ENCODE measurements at places on chromosomes 3 and 15.

DNA sequence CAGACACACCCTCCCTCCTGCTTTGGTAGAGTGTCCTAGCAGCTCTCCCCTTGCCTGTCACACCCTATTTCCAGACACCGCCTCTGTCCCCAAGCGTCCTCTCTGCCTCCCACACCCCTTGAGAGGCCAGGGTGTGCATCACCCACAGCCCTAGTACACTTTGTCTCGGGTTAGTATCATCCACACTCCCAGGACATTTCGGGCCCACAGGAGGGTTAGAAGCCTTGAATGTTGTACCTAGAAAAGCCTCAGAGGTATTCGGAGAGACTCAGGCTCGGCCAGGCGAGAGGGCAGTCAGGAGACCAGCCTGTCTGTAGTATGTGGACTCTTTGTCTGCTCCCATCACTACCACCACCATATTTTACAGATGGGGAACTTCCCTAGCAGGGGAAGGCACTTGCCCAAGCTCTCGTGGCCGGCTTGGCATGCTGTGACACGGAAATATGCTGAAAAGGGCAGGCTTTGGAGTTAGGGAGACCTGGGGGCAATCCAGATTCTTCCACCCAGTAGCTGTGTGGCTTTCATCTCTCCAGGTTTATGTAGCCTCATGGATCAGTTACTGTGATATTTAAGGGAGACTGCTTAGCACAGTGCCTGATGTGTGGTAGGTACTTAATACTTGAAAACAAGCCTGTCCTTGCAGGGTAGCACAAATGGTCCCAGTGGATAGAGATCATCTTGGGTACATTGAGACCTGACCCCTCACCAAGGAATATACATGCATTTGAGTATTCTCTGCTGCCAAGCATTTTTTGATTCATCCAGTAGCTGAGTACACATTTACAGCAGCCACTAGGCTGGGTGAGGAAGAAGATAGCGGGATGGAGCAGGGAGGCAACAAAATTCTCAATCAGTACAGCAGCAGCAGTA lies 1.4 kb downstream of the TMEM43 start:
- no peak for DNase-seq

- DNase-seq, result no peak
These were observed 93.0 kb upstream of the LYSMD4 start for GRCh38 chr15:99826157-99826780.

DNA sequence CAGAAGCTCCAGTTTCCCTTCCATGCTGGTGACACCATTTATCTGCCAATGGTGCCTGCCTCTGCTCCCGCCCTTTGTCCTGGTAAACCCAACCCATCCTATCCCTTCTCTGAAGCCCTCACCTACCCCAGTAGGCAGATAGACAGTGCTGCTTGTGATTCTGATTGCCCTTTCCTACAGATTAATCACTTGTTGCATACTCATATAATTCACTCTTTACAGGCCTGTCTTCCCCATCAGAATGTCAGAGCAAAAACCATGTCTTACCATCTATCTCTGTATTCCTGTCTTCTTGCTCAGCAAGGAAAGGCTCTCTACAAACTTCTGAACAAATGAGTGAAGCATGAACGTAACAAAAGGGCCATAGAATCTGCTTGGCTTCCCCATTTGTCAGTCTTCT lies 47.9 kb downstream of the MRPS25 start:
- no peak for DNase-seq

- DNase-seq, result no peak
These were observed 62.7 kb downstream of the EOMES start for GRCh38 chr3:27659279-27660021.

DNA sequence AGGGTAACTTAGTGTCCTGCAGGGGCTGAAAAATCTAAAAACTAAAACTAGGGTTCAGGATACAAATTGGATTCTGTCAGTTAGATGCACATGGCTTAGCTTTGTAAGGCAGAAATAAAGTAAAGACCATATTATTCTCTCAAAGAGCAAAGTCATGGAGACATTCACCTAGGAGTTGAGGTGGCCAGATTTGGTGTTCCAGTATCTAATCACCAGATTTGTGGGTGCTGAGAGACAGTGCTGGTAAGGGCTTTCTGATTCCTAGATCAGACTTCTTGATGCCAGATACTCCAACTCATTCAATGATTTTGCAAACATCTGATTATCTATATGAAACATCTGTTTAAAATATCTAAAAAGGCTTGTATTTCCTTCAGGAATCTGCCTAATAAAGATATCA lies 28.3 kb upstream of the TBC1D5 start:
- DNase-seq, result no peak

GRCh38 chr3:188496390-188496789 lies 342.4 kb downstream of the LPP start:
- DNase-seq, result no peak

DNA sequence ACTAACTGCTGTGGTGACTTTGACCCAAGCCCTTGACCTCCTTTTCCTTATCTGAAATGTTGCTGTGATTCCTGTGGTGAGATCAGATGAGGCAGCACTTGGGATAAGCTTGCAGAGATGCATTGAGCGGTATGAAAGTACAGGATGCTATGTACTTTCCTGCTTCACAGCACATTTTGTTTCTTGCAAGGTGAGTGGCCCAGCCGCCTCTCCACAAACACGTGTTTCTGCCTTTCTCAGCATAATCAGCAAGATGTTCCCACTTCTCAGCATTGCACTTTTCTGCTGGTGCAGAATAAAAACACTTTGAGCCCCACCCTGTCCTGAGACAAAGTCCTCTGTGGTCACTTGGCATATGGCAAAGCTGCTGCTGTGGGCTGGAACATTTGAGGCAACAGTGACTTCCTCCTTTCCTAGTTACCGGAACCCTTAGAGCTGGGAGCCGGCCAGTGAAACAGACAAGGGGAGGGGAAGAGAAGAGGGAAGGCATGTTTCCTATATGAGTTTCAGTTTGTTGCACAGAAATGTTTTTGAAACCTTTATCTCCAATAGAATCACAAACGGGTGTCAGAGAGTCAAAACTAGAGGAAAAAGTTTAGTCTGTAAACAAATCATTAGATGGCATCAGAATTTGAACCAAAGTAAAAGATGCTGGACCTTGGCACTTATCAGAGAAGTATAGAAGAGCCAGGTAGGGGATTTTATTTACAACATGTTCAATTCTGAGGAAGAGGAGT lies 5.0 kb downstream of the NUDT16 start:
- no peak for DNase-seq

DNA sequence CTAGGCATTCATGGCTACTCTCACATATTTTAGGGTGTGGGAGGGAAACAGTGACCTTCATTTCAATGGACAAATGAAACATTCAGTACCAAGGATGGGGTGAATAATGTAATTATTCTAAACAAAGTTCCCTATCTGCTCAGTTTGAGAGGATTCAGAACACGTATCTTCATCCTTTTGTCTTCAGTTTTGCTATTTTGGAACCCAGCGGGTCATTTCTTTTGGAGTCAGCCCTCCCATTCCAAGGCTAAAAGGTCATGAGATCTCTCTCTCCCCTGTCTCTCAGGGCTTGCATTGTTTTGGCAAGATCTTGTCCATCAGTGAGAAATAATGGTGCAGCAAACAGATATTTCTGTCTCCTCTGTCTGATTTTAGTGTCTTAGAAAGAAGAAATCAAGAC lies 16.3 kb upstream of the GATM start:
- DNase-seq, result no peak

DNA sequence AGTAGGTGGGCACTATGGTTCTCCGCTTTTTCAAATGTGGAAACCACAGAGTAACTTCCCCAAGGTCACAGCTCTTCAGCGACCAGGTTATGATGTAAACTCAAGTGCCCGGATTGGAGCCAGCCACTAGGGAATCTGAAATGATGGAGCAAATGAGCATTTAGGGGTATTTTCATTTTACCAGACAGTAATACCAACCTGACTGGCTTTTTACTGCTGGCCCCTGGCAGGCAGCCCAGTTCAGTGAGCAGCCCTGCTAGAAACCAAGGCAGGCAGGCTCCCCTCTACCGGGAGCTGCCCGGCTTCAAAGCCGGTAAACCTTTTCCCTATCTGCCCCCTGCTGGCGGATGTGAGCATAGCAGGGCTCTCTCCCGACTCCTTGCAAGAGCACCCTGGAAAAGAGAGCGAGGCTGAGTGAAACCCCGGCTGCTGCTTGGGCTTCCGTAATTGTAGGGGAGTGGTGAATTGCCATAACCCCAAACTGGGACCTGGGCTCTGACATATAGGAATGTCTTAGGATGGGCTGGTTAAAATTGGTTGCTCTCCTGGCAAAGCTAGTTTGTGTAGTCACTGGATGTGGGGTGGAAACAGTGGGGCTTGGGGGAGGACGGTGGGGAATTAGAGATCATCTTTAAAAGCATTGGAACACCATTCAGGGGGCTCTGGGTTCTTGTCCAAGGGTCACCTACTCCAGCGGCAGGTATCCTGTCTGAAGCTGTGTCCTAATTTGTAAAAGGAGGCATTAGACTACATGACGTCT lies 98.0 kb upstream of the TNFAIP8L3 start:
- DNase-seq, result peak; percentile 50

DNA sequence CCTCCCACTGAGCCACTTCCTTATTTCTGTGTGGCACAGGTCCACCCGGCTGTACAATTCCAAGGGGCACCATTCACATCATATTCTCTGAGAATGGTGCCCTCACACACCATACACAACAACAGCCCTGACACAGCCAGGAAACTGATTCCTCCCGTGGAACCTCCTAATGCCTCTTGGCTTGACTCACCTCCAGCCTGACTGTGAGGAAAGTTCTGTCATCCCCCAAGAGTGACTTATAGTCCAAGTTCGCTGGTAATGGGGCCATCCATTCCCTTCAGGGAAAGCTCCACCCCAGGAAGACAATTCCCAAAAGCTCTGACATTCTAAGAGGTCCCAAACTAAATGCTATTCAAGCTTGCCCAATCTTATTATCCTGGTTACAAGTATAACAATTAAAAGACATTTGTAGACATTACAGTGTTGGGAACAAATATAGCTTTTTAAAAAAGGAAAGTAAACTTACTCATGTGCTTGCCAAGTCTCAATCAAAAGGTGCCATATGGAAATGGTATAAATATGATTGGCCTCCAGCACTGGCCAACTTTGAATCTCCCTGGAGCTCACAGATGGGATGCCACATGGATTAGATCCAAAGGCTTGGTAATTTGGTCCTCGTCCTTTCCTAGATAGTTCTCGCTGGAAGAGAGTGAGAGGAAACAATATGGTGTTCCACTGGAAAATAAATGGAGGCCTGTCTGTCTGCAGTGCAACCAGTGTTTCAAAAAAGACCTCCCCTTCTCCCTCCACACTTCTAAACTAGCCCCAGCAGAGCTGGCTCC lies 56.3 kb upstream of the PSMD6 start:
- DNase-seq, result no peak

DNA sequence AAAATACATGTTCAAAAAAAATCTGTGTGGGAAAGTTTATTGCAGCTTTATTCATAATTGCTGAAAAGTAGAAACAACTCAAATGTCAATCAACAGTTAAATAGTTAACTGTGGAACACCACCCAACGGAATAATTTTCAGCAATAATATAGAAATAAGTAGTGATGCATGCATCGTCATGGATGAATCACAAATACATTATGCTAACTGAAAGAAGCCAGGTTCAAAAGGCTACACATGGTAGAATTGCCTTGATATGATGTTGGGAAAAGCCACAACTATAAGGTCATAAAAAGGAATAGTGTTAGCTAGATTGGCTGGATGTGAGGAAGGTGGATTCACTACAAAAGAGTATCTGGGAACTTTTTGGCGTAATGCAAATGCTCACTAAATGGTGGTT lies 82.0 kb downstream of the GMNC start:
- no peak for DNase-seq

DNA sequence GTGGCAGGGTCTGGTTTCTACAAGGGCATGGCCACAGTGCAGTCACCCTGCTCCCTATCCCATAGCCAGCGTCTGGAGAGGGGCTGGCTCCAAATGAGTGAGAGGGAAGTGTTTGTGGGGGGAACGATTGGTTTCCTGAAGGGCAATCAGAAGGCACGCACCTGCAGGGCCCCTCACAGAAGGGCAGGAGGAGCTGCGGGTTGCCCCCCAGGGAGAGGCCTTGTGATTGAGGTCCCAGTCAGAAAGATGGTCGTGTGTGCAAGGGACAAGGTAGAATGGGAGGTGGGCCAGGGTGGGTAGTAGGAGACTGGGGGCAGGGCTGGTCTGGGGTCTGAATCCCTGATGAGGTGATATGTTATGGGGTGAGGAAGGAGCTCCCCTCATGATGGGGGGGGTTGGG lies 35.8 kb downstream of the LIMD1 start:
- DNase-seq, result no peak

GRCh38 chr15:71753346-71753745 lies 57.0 kb upstream of the NR2E3 start:
- no peak for DNase-seq

GRCh38 chr3:186517218-186517617 lies 27.0 kb downstream of the CRYGS start:
- DNase-seq, result no peak

GRCh38 chr15:34084086-34084485 lies 17.6 kb downstream of the EMC7 start:
- DNase-seq, result no peak

- no peak for DNase-seq
These were observed 44.4 kb upstream of the GALNT15 start for GRCh38 chr3:16130066-16130465.

DNA sequence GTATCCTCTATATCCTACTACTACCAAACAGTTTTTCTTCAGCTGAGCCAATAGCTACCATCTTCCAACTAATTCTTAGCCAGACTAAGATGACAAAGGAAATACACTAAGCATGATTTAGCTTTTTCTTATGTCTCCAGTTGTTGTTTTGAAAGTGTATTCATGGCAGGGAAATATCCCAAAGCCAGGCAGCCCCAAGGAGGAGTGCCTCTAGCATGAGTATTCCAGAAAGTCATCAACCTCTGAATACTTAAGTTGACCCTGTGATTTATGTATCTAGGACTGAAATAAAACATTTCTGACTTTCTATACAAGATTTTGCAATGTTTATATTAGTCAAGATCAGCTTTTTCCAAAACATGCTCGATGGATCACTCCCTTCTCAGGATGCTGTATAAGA lies 449.1 kb downstream of the IL5RA start:
- no peak for DNase-seq

DNA sequence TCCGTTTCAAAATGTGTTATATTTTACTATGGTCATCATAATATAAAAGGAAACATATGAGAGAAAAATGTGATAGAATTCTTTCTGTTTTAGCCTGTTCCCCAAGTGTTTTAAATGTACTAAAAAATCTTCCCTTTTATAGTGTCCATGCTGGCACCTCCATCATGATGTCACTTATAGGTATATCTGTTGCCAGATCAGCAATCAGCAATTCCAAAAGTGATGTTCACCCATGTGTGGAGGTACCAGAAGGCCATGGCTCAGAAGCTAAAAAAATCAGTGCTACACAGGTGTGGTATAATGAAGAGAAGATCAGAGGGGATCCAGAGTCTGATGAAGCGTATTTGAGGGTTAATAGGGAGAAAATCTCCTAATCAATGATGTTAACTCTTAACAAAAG lies 1.1 kb upstream of the GPR15 start:
- DNase-seq, result no peak

- no peak for DNase-seq
These were observed 23.3 kb upstream of the C15orf39 start for GRCh38 chr15:75178171-75178937.

- DNase-seq, result no peak
These were observed 6.9 kb downstream of the NUDT16 start for GRCh38 chr3:131388490-131388799.

All from stimulated activated CD8-positive, alpha-beta memory T cell treated with anti-CD3 and anti-CD28 coated beads, Interleukin-15, amount 100 ng/mL, for 4 hours (primary cell).